ENCODE measurements at places on chromosomes 7 and 10.

GRCh38 chr10:70343312-70343711, 39.1 kb downstream of the LRRC20 start:
- DNase-seq, result no peak

GRCh38 chr10:63862860-63863259, 341.7 kb downstream of the REEP3 start:
- no peak for DNase-seq

DNA sequence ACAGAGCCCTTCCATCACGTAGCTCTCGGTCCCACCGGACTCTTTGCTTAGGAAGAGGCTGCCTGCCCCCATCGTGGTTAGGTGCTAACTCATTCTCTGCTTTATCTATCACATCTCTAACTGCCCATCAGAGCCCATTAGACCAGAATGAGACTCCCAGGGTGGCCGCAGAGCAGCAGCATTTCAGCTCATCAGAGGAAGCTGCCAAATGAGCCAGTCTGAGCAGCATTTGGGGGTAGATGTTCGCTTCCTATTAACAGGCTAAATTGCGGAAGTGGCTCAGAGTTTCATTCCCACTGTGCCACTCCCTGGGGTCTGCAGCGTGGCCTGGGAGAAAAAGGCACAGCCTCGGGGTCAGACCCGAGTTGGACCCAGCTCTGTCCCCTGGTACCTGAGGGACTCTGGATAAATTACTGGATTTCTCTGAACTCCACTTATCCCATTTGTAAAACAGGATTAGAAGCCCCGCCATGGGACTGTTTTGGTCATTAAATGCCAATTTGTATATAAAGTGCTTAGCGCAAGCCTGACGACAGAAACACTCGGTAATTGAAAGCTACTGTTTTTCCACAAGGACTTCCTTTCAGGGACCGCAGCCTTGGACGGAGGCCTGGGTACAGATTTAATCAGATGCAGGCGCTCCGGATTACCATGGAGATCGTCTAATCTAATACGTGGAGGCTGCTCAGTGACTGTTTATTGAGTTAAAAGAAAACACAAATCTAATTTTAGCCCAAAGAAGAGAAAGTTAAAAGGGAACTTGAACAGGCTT, 73.8 kb upstream of the PRLHR start:
- peak; percentile 57 for DNase-seq

DNA sequence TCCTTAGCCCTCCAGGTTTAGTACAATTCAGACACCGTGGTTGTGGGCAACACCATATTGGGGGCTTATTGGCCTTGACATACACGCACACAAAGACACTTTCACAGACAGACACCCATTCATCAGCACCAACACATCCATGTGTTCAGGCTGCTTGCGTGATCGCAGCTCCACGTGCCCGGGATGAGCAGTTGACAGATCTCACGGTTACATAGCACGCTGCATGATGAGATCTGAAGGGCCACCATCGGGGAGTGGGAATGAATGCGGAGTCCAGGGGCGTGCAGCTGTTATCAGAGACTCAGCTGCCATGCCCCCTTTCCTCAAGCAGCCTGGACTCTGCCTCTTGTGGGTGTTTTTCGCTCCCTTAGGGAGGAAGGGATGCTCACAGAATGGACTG, 285.2 kb downstream of the USP6NL start:
- no peak for DNase-seq

- DNase-seq, result no peak
Measured at GRCh38 chr7:83819911-83820310, 171.0 kb upstream of the SEMA3E start.

- no peak for DNase-seq
Measured at GRCh38 chr10:79319115-79319771, 28.0 kb upstream of the PPIF start.

DNA sequence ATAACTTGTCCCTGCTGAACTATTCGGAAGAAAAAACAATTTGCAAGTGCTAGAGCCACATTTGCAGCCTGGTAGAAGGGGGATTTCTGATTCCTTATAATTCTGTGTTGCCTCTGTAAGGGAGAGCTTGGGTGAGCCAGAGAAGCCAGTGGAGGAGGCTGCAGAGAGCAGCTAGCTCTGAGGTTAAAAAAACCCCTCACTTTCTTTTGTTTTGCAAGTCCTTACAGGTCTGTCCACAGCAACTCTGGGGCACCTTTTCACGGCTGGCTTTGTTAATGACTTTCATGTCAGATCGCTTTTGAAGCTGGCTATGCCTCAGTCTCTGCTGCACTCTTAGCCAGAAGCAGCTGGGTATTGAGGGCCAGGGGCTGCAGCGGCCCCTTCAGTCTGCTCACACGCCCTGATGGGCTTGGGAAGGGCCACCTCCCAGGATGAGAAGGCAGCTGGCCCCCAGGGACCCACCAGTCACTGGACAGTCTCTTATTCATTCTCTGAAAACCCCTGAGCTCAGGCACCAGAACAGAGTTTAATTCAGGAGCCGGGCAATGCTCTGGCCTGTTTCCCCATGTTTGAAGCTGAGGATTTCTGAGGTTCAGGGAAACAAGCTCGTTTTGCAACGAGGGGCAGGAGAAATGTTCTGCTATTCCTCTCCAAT, 30.9 kb downstream of the TRIM8 start:
- no peak for DNase-seq

GRCh38 chr10:76523246-76523645, 1091.8 kb downstream of the LRMDA start:
- no peak for DNase-seq

- DNase-seq, result no peak
Measured at GRCh38 chr7:22250390-22250789, 106.6 kb downstream of the RAPGEF5 start.

DNA sequence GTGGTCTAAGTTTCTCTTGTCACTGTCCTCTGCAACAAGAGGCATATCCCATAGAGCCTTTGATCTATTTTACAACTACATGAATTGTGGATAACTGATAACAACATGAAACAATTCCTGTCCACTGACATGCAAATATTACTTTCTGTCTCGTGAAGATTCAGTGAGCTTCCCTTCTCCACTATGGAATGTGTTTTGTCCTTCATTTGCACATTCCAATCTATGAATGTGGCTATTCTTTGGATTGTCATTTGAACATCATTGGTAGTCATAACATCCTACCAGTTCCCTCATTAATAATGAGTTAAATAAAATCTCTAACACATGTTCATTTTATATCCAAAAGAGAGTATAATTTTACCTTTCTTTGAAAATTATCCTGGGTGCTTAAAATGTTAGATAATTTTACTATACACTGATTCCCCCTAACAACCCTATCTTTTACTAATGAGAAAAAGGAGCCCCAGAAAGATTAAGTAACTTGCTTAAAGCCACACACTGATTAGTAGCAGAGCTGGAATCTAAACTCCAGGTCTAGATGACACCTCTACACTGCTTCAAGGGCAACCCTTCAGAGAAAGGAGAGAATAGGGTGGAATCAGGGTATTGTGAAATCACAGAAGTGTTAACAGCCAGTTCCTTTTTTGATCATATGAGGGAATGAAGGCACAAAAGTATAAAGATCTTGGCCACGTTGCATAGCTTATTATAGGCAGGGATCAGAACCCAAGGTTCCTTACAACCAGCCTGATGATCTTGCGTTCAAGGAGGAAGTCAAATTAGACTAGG, 39.1 kb downstream of the PDE1C start:
- no peak for DNase-seq

DNA sequence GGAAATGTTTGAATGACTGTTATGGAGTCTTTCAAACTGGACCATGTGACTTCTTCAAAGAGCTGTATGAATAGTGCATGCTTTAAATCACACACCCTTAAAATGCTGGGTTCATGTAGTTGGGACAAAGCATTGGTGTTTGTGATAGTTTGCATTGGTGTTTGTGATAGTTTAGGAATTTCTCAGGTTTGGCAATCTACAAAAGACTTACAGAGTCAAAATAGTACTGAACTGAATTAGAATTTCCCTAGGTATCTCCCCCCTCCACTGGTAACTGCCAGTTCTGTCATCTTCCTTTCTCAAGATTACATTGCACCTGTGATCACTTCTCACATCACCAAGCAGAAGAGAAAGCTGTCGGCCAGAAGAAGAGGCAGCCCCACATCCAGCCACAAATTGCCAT, 261.1 kb downstream of the GATA3 start:
- DNase-seq, result no peak

DNA sequence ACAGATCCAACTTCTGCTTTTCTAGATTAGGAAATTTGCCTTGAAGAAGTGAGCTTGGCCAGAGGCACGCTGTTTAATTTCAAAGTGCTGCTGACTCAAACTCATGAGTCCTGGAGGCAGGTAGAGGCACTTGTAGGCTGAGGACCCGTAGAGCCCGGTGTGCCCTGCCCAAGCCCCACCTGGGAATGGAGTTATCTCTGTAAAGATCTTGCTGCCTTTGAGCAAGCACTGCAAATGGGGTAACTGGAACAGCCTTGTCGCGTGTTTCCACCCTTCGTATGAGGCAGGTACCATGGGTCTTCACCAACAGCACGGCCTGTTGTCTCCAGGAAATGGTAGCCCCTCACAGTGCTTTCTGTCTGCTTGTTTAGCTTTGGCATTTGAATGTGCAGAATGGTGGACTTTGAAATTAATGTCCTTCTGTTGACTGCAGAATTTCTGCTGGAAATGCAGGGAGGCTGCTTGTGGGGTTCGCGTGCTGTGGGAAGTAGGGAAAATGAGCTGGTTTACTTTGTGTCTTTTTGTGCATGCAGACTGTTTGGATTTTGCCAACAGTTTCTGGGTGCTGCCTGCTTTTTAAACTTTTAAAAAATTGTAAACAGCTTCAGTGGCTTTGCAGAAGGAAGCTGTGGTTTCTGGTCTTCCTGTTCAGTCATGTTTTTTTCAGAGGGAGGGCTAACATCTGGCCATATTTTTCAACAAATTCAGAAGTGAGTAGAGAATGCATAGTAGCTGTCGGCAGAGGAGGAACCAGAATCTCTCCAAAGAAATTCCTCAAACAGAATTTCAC, 27.2 kb downstream of the CCM2 start:
- DNase-seq, result no peak

GRCh38 chr10:116311706-116312490, 12.3 kb upstream of the CCDC172 start:
- DNase-seq, result no peak

DNA sequence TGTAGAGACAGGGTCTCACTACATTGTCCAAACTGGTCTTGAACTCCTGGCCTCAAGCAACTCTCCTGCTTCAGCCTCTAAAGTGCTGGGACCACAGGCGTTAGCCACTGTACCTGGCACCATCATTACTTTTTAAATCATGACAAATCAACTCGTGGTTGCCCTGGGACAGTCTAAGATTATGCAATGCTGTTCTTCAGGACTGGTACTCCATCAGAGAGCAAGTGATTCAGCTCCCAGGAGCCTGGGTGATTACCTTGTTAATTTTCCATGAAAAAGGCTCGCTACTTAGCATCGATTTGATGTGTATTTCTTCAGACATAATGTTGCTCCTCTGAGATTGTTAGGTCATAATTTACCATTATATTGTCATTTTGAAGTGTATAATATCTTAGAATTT, 158.9 kb upstream of the STEAP4 start:
- no peak for DNase-seq

DNA sequence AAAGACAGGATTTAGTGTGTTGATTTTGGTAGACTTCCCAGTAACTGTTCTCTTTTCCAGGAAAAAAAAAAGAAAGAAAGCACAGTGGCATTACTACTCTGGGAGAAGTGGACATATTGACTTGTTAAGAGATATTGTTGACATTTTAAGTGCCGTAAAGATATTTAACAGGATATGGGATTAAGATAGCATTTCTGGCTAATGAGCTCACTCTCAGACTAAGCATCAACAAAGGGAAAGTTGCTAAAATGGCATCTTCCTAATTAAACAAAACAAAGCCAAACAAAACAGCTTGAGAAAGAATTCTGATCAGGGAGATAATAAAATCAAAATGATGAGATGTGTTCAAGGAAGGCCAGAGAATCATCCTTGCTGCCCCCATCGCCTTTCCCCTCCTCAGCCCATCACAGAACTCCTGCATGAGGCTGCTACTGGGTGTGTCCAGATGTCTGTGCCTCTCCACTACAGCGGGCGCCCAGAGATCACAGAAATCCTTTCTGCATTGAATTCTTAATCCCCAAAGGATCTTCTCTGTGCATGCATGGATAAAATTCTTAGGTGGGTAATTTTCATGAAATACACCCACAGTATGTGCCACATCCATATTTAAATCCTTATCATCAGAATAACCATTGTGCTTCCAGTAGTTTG, 270.5 kb downstream of the POU6F2 start:
- no peak for DNase-seq

DNA sequence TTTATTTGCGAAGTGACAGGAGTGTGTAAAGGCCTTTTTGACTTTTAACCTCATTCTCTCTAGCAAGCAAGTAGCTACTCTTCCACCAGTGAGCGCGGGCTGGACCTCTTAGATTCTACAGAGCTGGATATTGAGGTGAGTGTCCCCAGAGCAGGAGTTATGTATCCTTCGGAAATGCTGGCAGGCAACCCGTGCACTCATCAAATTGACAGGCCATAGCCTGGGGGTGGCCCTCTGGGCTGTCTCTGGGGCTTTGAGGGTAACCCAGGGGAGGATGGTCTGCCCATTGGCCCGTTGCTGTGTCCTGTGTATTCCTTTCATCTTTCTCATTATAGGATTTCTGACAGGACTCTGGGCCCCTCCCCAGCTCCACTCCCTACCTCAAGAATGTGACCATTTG, 6.1 kb upstream of the PVRIG start:
- DNase-seq, result no peak

DNA sequence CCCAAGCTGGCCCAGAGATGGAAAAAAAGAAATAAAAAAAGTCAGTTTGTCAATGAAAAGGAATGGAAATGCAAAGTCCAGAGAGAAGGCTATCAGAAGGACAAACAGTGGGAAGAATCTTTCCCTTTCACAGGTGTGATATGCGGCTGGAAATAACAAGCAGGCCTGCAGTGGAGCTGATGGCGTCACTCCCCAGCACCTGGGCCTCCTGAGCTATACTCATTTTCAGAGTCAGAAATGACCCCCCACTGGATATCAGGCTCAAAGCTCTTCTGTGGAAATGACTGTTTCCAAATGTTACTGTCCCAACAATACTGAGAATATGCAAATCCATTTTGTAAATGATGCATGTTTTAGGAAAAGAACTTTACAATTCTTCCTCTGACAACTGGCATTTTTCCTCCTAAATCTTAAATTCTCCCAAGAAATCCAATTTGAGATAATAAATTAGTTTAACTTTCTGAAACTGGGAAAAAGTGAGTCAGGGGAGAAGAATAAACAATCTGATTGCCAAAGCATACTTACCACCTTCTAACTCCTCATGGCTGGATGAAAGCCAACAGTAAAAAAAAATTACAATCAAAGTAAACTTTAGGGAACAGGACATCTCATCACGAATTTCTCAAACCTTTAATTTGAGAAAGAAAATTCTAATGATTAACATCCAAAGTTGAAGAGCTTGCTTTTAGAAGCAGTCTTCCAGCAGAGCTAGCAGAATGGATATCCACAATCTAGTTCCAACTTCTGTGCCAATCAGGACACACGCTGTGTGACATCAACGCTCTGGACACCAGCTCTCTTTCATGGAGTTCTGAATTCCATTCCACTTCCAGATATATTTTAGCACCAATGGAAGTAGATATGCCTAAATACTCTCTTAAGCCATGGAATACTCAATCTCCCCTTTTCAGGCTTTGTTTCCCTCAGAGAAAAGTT, 5.3 kb upstream of the CUZD1 start:
- DNase-seq, result no peak
